Stimulated activated CD8-positive, alpha-beta memory T cell treated with anti-CD3 and anti-CD28 coated beads, Interleukin-4, amount 100 ng/mL, for 48 hours (primary cell): ENCODE measurements at places on chromosomes 13 and 19.

- DNase-seq: no peak
These were observed 171.9 kb downstream of the KLF5 start for GRCh38 chr13:73230716-73231115.

GRCh38 chr19:41530761-41531301, 45.1 kb upstream of the CEACAM21 start:
- DNase-seq: no peak

GRCh38 chr13:112715715-112716460, 26.1 kb downstream of the ATP11A start:
- DNase-seq: no peak

GRCh38 chr19:54521860-54522513, 19.4 kb downstream of the LAIR2 start:
- DNase-seq: no peak

DNA sequence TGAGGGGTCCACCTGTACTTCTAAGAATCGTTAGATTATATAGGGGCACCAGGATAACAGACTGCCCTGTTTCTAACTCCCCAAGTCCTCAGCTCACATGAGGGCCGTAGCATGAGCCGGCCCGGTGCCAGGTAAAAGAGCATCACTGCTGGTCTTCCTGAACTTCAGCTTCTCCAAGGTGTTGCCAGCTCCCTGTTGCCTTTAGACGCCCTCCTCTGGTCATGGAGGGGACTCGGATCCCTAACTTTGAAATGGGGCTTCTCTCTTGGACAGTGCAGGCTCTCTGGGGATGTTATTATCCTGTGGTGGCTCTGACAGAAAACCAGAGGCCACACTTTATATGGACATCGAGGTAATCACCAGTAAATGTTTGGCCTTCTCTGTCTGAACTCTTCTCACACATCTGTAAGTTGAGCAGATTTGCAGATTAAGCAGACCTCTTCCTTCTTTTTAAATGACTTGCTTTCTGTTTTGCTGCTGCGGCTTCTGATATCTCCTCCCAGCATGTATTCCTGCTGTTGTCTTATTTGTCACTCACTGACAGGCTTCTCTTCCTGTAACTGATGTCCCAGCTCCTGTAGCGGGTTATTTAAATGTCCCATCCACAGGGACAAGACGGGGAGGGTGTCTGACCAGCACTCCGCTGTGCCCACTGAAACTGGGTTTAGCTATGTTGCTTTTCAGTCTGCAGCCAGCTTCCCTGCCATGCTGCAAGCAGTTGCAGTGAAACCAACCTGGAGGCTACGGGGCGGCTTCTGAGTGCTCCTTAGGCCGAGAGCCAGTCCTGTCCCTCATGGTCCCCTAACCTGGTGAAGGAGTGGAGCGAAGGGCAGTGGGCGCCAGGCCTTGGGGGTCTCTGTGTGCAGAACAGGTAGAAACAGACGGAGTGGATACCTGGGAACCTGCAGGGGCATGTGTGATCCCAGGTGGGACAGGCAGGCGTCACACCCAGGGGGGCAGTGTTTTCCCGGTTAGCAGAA, 39.2 kb downstream of the TSSK6 start:
- DNase-seq: no peak

DNA sequence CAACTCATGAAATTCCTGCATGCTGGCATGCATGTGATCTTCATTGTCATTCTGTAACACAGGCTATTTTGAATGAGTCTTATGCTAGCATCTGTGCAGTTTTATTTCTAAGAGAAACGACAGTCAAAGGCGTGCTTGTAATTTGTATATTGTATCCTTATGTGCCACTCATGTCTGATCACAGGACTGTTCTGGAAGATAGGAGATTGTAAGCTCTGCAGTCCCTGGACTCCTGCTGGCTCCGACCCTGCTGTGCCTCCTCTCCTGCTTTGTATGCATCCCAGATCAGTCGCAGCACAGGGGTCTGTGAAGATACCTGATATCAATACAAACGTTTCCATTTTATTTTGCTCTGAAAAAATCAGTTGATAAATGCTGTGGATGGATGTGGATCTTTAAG, 653.1 kb downstream of the LIG4 start:
- DNase-seq: no peak

DNA sequence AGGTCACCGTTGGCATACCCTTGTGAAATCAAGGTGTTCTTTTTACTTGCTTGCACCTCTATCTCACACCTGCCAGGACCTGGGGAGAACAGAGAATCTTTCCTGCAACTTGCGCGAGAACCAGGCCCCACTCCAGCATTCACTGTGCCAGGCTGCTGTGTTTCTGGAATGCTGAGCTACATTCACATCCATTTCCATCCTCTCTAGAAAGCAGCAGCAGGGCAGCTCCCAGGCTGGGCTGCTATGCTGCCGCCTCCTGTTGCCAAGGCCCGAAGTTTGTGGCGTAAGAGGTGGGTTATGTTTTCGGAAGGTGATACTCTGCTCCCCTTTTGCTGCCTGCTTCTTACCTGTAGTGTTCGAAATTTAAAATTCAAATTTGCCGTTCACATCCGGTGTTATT, 464.1 kb downstream of the KLF5 start:
- DNase-seq: no peak

DNA sequence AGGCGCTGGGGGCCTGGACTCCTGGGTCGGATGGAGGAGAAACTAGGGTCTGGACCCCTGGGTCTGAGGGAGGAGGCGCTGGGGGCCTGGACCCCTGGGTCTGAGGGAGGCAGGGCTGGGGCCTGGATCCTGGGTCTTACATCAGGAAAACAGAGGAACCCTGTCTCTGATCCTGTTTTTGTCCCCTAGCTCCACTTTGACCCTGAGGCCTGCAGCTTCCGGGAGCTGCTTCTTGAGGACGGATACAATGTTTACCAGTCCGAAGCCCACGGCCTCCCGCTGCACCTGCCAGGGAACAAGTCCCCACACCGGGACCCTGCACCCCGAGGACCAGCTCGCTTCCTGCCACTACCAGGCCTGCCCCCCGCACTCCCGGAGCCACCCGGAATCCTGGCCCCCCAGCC, 2.4 kb downstream of the FGF21 start:
- no peak for DNase-seq

DNA sequence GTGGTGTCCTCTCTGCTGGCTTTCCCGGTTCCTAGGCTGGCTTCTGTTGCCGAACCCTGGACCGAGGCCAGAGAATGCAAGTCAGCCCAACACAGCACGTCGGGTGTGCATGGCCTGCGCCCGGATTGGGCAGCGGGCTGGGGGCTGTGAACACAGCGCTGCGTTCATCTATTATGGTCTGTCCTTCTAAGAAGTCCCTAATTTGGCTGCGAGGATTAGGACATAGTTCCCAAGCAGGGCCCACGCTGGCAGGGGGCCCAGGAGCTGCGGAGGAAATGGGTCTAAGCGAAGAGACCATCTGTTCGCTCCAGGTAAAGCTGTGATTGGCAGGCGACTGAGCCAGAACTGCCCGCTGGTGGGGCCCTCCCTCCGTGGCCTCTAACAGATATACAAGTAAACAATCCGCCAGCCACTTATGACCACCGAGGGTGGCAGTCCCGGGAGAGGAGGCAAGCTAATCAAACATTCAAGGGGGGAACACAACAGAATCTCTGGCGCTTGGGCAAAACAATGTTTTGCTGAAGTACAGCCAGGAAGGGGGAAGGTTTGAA, 6.0 kb downstream of the SYCE2 start:
- no peak for DNase-seq

DNA sequence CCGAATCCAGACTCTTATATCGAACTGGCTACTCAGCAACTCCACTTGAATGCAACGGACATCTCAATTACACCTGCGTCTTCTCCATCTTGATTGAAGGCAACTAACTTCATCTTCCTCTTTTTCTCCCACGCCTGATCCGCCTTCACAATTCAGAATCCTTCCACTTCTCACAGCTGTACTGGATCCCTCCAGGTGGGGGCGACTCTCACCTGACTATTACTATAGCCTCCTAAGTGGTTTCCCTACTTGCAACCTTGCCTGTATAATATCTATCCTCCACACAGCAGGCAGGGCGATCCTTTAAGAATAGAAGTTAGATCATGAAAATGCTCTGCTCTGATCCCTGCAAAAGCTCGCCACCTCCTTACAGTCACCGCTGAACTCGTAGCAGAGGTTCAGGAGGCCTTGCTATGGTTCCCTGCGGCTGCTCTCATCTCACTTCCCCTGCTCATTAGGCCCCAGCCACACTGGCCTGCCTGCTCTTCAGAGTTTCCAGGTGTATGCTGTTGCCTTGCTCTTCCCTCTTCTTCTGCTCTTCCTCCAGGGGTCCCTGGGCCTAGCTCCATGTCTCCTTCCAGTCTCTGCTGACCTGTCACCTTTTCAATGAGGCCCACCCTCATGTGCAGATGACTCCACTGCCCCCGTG, 31.9 kb downstream of the RFXAP start:
- DNase-seq: peak; percentile 43

GRCh38 chr19:55679343-55680257, 4.6 kb downstream of the EPN1 start:
- DNase-seq: peak; percentile 37

DNA sequence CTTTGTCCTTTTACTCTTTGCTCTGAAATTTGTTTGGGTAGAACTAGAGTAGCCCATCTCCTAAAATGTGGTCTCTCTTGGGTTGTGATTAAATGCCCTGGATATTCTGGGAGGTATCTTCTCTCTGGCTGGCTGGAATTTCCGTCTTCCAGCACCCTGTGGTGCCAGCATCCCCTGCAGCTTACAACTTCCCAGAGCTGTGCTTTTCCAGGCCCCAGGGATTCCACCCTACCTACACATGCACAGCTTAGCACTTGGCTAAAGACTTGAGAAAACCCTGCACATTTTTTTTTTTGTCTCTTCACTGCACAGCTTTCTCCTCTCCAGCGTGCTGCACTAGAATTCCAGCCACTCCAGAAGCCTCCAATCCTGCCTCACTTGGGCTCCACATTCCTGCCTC, 334.7 kb downstream of the IRS2 start:
- DNase-seq: no peak

DNA sequence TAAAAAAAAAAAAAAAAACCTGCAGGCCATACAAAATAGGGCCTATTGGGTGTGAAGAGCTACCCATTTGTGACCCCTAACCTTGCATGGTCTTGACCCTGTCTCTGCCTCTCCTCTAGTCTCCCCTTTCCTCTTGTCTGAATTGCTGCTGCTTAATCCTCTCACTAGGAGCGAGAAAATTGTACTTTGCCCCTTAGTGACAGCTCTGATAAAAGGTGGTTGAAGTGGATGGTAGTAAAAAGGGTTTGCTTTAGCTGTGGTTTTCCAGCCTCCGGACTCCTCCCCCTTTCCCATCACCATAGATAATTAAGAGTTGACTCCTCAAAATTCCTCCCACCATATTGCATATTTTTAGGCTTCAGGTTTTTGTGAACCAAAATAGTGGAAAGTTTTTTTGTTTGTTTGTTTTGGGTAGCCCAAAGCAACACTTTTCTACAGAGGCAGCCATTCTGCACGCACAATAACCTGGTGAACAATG, 23.5 kb downstream of the ACTN4 start:
- DNase-seq: no peak

GRCh38 chr19:50833117-50833801, at the start of gene KLK15:
TSS of gene KLK15 (minus strand) at chr19:50833574. CDS start at chr19:50831492, 2,082 bp downstream.
- no peak for DNase-seq

GRCh38 chr19:11355160-11356073, at the start of gene PLPPR2:
TSS of gene PLPPR2 (plus strand) at chr19:11355432. CDS start at chr19:11357674, 2,242 bp downstream.
- DNase-seq: peak; percentile 93

GRCh38 chr13:29165840-29166239, 345.7 kb downstream of the MTUS2 start:
- no peak for DNase-seq

DNA sequence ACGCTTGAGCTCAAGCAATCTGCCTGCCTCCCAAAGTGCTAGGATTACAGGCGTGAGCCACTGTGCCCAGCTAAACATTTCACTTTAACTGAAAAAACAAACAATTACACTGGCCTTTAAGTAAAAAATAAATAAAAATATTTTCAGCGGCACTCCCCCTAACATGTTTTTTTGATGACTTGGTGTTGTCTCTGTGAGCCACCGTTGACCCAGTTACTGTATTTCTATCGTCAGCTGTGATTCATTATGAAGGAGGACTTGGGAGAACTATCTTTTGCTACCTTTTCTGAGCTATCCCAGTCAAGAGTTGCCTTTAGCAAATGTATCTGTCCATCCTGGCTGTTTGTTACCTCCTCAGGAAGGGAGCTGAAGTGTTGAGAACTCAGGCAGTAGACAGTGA, 18.5 kb upstream of the C19orf33 start:
- DNase-seq: no peak

GRCh38 chr19:18648973-18649315, 12.1 kb downstream of the KLHL26 start:
- no peak for DNase-seq

- no peak for DNase-seq
These were observed 97.5 kb downstream of the TNFSF11 start for GRCh38 chr13:42671502-42671901.

- DNase-seq: peak; percentile 94
These were observed 17.5 kb upstream of the MEIS3 start for GRCh38 chr19:47436712-47437401.

DNA sequence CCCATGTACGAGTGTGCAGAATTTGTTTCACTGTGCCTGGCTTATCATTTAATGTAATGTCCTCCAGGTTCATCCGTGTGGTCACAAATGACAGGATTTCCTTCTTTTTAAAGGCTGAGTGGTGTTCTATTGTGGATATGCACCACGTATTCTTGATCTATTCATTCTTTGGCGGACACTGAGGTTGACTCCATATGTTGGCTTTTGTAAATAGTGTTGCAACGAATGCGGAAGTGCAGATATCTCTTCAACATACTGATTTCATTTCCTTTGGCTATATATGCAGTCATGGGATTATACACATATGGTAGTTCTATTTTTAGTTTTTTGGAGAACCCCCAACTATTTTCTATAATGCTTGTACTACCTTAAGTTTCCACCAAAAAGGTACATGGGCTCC, 13.0 kb downstream of the OR7A5 start:
- DNase-seq: no peak

- no peak for DNase-seq
These were observed 15.0 kb upstream of the SLC39A3 start for GRCh38 chr19:2754659-2755447.

GRCh38 chr19:38183251-38183897, 40.6 kb downstream of the DPF1 start:
- peak; percentile 27 for DNase-seq
